ENCODE measurements at places on chromosomes 1 and 21.

DNA sequence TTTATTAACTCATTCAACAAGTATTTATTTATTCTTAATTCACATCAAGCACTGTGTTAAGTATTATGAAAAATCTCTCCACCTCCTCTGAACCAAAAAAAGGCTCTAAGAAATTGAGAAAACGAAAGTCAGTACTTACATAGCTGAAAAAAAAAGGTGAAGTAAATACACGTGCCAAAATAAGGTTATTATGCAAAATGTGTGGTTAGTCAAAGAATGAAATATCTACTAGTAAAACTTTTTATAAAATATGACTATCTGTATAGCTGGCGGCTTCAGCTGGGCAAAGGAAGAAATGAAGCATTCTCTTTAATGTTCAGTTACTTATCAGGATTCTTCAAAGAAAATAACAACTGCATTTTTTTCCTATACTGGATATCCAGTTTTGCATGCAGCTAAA lies 35.5 kb upstream of the ASPM start:
- DNase-seq: no peak

GRCh38 chr1:153087652-153088051 lies 6.7 kb downstream of the SPRR2E start:
- no peak for DNase-seq

DNA sequence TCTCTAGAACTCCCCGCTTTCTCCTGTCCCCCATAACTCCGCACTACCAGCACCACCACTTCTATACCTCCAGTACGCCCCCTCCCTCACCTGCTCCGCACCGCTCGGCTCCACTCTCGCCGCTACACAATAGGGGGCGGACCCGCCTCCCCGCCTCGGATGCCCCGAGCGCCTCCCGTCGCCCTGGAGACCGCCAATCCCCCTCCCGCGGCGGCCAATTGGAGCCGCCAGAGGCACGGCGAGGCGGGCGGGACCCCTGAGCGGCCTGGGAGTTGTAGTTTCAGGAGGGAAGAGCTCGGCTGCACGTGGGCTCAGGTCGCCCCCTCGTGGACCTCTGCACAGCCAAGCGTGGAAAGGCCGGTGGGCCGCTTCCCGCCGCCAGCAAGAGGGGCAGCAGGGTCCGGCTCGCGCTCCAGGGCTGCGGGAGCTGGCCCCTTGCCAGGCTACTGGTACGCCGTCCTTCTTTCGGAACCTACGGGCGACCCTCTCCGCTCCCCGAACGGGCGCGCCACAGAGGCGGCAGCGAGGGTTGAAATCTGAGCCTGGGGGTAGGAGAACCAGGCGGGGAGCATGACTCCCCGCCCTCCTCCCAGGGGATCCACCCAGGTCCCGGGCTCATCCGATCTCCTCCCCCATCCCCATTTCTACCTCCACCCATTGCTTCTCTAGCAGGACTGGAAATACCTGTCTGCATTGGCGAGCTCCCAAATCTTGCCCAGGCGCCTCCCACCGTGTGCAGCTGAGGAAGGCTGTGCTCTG lies at the start of gene IGSF9:
Gene IGSF9 (minus strand): TSS at position 131 of the 759 bp plus-strand sequence. CDS start 2,159 bp downstream, outside the sequence.
- peak; percentile 94 for DNase-seq

DNA sequence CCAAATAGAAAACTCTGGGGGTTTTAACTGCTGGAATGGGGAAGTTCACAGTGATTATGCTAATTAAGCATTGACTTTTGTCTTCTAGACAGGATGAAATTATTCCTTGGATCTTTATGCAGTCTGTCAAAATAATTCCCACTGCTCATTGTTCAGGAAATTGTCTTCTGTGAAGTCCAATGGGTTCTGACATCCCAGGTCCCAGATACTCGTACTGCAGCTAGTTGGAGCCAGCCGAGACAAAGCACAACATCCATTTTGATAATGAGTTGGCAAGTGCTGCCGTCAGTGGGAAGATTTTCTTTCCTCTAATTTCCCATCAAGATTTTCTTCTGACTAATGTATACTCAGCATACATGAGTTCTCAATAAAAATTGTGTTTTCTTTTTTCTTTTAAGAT lies 17.3 kb upstream of the B3GALT5 start:
- DNase-seq: no peak

DNA sequence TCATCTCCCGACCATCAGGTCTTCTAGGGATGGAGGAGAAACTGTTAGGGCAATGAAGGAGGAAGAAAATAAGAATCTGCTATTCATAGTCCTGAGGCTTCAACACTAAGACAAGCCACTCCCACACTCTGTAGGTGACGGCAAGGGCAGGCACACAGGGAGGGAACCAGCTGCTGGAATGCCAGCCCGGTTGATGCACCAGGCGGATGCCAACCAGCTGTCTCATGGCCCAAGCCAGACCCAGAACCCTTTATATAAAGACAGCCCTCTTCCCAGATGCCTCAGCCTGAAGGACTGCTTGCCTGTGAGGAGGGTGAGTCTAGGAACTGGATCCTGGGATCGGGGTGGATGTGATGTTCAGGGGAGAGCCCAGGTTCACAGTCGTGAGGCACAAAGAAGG lies at the start of gene KPRP:
Gene KPRP (plus strand): TSS at position 279 of the 400 bp plus-strand sequence. CDS start 1,564 bp downstream, outside the sequence.
- no peak for DNase-seq

GRCh38 chr1:21313203-21313885 lies 23.1 kb upstream of the ECE1 start:
- DNase-seq: no peak

DNA sequence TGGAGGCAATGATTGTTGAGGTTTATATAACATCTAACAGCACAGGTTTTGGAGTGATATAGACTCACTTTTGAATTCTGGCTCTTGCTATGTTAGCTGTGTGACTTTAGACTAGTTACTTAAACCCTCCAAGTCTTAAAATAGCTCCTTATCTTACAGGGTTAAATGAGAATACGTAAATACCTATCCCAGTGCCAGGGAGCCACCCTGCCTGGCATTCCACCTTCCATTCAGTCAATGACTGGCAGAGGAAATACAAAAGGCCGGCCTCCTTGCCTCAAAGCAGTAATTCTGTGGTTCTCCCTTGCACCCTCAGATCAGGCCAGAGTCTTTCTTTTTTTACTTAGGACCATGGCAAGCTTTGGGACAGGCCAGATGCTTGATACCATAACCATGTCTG lies 31.8 kb downstream of the DBT start:
- no peak for DNase-seq

GRCh38 chr1:56551691-56552090 lies 27.7 kb downstream of the PLPP3 start:
- DNase-seq: no peak

- no peak for DNase-seq
Measured at GRCh38 chr1:18111605-18112297, 4.2 kb downstream of the IGSF21 start.

GRCh38 chr21:21907271-21907670 lies 909.1 kb downstream of the NCAM2 start:
- DNase-seq: no peak

GRCh38 chr1:15007368-15007767 lies 146.2 kb upstream of the TMEM51 start:
- no peak for DNase-seq

GRCh38 chr1:41274752-41275545 lies 32.8 kb upstream of the SCMH1 start:
- no peak for DNase-seq

GRCh38 chr1:65572701-65573421 lies 152.4 kb downstream of the LEPR start:
- no peak for DNase-seq

DNA sequence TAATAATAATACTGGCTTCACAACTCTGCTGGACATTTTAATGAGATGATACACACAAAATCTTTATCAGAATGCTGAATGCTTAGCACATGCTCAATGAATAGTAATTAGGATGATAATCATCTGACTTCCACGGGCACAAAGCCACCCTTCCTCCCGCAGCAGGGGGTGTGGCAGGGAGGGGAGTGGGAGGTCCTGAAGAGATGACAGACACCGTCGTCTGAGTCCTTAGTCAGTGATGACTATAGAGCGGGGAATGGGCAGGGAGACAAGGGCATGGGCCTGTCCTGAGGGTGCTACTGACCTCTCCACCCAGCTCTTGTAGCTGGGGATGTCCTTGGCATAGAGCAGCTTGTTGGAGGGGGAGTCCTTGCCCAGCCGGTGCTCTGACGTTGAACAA lies 117.6 kb upstream of the CD34 start:
- DNase-seq: no peak

GRCh38 chr1:6521536-6521935 lies 30.1 kb upstream of the PLEKHG5 start:
- DNase-seq: no peak

- no peak for DNase-seq
Measured at GRCh38 chr1:172697534-172698002, 38.7 kb downstream of the FASLG start.

DNA sequence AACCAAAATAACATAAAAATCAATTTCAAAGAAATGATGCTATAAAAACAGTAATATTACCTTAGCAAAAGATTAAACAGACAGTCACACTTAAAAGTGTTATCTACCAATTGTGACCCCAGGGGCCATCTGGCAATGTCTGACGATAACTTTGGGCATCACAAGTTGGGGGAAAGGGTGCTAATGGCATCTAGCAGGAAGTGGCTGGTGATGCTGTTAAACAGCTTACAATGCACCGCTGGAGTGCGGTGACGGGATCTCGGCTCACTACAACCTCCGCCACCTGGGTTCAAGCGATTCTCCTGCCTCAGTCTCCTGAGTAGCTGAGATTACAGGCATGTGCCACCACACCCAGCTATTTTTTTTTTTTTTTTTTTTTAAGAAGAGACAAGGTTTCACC lies 27.6 kb downstream of the NUP133 start:
- DNase-seq: no peak

DNA sequence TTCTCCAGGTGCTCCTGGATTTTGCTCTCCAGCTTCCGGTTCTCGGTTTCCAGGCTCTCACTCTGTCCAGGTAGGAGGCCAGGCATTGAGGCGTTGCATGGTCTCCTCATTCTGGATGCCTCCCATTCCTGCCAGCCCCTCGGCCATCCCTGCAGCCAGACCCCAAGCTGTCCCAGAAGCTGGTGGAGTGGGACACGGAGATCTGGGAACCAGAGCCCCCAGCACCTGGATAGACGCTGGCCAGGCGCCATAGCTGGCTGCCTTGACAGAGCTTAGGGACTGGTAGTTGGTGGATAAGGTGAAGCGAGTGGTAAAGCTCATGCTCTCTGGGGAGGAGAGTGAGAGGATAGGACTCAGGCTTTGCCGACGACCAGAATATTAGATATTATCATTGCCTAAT lies 29.6 kb downstream of the RAP1A start:
- no peak for DNase-seq

DNA sequence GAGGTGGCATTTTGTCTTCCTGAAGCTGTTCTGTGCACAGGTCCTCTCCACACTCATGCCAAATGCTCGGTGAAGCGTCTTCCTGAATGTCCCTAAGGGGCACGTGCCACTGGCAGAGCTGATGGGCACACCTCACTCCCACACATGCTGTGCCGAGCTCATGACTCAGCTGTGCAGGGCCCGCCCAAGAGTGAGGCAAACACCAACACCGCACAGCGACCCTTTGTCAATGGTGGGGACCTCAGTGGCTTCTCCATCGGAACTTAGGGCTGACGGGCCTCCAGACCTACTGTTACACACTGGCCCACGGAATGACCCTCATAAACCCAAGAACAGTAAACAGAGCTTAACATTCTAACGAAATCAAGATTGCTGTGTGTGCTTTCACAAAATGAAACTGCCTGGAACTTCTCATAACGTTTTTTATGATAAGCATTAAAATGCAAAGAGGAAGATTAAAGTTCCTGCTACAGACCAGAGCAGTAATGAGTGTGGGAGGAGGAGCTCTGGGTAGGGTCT lies 89.3 kb downstream of the SIM2 start:
- DNase-seq: no peak

- no peak for DNase-seq
Measured at GRCh38 chr1:198176179-198176578, 19.4 kb downstream of the NEK7 start.

DNA sequence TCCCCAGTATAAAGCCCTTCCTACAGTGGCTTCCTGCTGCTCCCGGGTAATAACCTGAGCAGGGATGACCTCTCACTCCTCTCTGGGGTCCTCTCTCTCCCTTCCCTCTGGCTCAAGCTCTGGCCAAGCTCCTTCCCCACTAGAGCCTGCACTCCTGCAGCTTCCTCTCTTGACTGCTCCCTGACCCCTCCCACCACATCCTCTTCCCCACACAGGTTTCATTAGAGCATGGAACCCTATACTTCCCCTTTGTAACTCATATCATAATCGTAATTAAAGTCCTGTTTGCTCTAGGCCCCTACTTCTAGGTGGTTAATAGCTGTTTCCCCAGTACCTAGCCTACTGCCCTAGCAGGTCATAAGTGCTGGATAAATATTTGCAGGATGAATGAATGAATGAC lies 146.2 kb downstream of the C1orf21 start:
- DNase-seq: no peak
